ENCODE measurements at places on chromosomes 2 and 18.

GRCh38 chr18:76859474-76860339, 37.4 kb downstream of the ZNF236 start:
- DNase-seq = no peak

DNA sequence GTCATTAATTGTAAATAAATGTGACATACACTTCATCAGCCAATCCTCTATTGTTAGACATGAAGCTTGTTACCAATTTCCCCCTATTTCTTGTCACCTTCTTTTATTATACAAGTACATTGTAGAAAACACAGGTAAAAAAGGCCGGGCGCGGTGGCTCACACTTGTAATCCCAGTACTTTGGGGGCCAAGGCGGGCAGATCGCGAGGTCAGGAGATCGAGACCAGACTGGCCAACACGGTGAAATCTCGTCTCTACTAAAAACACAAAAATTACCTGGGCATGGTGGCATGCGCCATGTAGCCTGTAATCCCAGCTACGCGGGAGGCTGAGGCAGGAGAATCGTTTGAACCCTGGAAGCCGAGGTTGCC, 42.7 kb upstream of the UBE2F start:
- no peak for DNase-seq

GRCh38 chr18:13103366-13103765, 112.2 kb downstream of the CEP192 start:
- no peak for DNase-seq

DNA sequence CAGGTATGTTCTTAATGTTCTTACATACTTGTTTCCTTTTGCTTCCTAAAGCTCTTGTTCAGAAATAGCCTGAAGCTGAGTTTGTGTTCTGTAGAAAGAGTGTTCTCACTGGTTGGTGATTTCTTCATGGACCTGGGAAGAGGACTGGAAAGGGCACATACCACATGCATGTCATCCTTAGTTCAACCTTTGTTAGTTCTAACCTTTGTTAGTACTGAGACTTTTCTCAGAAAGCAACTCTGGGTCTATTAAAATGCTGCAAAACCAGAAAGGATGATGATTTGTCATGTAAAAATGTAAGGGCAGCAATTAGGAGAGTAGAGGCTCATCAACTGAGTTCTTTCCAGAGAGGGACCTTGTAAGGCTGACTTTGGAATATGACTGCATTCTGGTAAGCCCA, 2.5 kb upstream of the FAP start:
- no peak for DNase-seq

GRCh38 chr2:173392731-173393130, 38.1 kb downstream of the CDCA7 start:
- DNase-seq = no peak

- no peak for DNase-seq
Observed at GRCh38 chr2:142724186-142724585, 153.3 kb upstream of the KYNU start.

DNA sequence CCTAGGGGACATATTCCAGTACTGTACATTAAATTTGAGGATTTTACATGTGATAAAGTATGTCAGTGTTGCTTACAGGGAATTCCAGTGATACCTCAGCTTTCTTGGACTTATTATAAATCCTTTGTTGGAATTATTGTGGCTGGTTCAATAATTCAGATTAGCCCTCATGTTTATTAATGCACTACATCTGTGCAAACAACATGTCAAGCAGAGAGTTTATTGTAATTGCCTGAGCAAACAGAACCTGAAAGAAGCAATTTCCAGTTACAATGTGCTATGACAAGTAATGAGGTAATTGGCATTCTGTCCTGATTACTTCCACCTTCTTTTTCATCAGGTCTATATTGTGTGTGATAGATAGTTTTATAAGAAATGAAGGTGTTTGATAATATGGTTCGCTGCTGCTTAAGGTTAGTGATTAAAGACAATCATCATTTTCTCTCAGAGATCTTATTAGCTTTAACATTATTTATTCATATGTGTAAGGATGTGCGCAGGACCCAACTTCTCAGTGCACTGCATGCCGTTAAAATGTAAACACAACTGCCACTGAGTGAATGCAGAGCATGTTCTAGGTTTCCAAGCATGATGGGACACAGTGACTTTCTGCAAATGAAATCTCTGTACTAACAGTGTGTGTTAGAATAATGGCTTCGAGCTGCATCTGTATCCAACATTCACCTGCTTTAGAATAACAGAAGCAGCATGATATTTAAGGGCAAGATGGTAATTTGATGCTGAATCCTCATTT, 973.7 kb upstream of the POU3F3 start:
- no peak for DNase-seq

DNA sequence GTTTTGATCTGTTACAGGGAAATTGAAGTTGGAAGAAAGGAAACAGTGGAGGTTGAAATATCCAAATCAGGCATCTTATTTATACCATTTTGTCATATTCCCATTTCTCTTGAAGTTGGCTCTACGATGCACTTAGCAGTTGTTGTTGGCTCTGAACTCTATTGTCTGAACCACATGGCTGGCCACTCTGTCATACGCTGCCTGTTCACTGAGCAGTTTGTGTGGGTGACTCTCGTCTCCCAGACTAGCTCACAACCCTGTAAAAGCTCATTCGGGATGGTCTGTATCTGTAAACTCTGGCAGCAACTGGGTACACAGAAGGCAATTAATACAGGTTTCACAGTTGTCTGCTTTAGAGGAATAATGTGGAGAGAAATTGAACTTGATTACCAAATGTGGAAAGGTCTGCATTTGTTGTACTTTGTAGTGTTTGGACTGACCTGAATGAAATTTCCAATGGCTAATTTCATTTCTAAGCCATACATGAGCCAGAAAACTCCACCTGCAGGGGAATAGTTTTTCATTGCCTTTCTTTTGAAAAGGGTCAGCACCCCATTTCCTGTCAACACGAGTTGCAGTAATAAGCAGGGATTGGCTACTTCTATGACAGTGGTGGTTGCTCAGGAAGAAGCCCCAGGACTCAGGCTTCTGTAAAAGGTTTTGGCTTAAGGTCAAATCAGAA, 378.2 kb downstream of the OSR1 start:
- no peak for DNase-seq

- no peak for DNase-seq
Observed at GRCh38 chr2:223765221-223765785, 72.1 kb downstream of the AP1S3 start.

DNA sequence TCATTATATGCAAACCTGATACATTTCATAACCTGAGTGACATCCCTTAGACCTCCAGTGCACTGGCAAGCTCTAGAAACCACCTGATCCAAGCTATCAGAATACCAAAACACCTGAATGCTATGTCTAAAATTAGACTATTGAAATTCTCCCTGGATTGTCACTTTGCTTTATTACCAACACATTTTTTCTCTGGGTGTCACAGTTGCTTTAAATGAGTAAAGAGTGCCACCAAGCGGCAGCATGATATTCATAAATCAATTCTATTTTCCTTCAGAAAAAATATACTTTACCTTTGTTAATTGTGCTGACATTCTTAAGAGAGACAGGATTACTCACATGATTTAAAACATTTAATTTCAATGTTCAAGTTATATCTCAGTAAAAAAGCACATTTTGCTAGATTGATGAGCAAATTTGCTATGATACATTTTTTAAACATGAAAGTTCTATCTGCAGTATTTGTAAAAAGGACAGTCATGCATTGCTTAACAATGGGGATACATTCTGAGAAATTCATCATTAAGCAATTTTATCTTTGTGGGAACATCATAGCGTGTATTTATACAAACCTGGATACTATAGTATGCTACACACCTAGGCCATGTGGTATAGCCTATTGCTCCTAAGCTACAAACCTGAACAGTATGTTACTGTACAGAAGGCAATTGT, 338.4 kb upstream of the SLC39A10 start:
- DNase-seq = no peak

GRCh38 chr2:118062048-118062447, 26.2 kb upstream of the INSIG2 start:
- no peak for DNase-seq

DNA sequence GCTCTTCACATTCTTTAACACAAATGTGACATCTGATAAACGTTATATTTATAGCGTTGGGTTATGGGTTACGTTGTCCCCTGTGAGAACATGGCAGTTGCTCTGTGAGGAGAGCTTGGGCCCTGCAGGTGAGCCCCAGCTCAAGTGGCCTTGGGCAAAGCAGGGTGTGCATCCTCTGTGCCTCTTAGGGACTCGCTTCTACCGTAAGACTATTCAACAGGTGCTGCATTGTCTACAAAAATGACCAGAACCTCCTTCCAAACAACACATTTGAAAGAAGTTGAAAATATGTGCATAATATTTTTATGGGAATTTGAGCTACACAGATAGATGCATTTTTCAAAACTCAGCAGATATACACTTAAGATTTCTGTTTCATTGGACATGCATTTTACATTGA, 16.4 kb upstream of the CHMP1B start:
- DNase-seq = peak; percentile 53

DNA sequence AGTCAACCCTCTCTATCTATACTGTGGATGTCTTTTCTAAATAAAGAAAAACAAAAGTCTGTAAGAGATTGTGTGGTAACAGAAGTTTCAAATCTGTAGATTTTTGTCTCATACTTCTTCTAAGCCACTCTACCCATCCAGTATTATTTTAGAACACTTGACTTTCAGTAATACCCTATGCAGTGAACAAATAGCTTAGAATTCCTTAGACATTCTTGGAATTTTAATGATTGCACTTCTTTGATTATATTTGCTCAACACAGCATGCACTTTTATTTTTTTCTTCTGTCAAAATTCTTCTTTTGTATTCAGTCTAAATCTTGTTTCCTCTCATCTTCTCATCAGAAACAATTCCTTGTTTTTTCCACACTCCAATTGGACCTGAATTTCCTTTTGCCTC, 1080.2 kb downstream of the SUCLG1 start:
- no peak for DNase-seq

DNA sequence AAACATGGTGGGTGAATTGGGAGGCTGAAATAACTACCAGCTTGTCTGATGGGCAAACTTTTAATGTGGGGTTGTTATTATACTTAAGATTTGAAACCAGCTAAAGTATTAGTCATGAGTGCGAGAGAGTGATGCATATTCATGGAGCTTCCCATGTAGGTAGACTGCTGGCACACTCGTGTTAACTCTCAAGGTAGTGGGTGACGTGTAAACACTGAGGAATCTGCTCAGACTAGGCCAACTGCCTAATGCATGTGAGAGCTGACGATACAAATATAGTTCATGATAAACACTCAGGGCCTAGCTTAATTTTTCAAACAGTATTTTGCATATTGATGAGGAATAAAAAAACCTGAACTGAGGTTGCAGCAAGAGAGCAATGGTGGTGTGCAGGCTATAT, 1165.7 kb upstream of the PIK3C3 start:
- DNase-seq = no peak

GRCh38 chr18:39969803-39970494, 1985.1 kb upstream of the PIK3C3 start:
- no peak for DNase-seq

DNA sequence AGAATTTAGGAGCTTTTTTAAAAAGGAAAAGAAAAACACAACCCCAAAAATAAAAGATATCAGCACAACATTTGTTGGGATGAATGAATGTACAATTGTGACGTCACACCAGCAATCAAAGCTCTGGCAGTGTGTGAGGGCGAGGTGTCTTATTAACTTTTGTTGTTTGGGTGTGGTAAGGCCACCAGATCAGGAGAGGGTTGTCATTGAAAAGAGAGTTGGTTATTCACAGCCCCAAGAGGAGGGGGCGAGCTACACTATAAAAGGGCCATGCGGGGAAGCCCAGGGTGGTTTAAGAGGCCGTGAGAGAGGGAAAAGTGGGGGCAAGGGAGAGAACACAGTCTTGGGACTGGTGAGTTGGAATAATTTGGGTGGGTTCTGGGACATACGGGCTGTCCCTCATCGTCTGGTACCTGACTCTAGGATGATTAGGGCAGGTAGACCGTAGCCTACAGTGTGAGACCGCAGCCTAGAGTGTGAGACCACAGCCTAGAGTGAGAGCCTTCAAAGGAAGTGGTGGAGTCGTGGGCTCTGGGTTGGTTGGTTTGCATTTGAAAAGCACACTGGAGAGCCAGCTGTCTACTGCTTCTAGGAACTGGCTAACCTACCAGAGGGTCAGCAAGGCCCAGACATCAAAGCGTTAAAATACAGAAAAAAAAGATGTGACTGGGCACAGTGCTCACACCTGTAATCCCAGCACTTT, 128.4 kb downstream of the INO80D start:
- DNase-seq = no peak

- DNase-seq = no peak
Observed at GRCh38 chr18:37383846-37384595, 181.6 kb downstream of the CELF4 start.

- DNase-seq = no peak
Observed at GRCh38 chr2:32804205-32804604, 142.5 kb upstream of the LTBP1 start.

DNA sequence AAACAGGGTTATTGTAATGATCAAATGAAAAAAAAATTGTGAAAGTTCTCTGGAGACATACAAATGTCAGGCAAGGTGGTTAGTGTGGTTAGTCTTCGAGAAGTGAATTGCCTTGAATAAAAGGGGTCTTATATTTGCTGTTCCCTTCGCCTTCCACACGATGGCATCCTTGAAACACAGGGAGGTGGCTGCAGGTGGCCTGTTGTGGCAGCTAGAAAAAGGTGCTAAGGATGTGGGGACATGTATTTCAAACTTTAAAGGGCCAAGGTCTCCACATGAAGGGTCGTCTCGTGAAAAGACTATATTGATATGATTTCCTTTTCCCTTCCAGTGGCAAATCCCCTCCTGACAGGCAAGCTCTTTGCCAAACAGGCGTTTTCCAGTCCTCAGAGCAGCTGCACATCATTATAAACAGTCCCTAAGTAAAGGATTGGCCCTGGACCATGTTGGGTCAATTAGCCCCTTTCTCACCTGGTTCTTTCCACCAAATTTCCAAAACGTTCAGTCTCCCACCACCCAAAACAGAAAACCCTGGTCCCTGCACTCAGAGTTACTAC, 68.5 kb downstream of the COPS8 start:
- peak; percentile 47 for DNase-seq

DNA sequence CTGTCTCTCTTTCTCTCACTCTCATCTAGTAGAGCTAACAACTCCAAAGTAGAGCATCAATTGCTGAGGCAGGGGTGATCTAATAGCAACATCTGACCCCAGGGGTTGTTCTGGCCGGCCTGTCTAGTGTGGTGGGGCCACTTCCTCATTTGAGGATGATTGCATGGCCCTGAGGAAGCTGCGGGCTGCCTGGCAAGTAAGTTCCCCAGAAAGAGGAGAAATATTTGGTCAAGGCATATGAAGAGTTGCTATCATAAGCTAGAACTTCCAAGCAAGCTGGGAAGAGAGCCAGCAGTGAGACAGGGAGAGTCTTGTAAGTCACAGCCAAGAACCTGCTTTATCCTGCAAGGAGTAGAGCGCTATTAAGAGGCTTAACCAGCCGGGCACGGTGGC, 50.8 kb upstream of the TMEM87B start:
- DNase-seq = no peak

GRCh38 chr2:120488531-120488930, 142.6 kb downstream of the INHBB start:
- DNase-seq = no peak
